IPS DF 6.9 (cell line): ENCODE measurements at places on chromosomes 12 and 14.

DNA sequence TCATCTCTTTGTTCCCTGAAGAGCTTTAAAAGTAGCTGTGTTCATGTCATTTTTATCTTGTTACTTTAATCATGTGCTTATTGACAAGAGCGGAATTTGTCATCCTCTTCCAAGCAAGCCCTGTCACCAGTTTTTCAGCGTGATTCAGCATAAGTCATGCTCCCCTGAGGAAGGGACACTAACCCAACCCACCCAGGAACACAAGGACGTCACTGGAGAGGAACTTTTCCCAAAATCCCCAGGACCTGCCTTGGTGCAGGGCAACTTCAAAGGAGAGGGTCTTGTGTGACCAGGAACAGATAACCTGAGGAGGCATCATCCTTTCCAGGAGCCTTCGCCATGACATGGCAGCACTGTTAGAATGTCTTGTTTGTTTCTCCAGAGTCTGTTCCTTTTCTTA, 107.1 kb upstream of the DIO3 start:
- no peak for DNase-seq

GRCh38 chr14:33381717-33382116, 443.0 kb downstream of the NPAS3 start:
- DNase-seq = no peak

DNA sequence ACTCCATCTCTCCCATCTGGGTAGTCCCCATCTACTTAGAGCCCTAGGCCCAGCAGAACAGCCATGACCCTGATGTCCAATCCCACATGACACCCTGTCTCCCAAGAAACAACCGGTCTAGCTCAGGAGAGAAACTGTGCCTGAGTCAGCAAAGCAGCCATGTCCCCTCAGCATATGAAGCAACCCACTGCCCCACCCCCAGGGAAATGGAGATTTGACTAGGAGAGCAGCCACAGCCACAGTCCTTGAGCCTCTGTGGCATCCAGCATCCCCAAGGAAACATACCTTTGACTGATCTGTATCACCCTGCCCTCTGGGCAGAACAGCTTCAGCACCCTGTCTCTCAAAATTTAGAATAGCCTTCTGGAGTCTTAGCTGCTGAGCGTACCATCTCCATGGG, 641.9 kb upstream of the FBXO33 start:
- DNase-seq = no peak

GRCh38 chr12:1439687-1440086, 154.7 kb downstream of the FBXL14 start:
- no peak for DNase-seq

- no peak for DNase-seq
Measured at GRCh38 chr12:3630621-3631271, 122.2 kb downstream of the CRACR2A start.

- DNase-seq = no peak
Measured at GRCh38 chr12:12099102-12099501, 28.4 kb downstream of the BCL2L14 start.

DNA sequence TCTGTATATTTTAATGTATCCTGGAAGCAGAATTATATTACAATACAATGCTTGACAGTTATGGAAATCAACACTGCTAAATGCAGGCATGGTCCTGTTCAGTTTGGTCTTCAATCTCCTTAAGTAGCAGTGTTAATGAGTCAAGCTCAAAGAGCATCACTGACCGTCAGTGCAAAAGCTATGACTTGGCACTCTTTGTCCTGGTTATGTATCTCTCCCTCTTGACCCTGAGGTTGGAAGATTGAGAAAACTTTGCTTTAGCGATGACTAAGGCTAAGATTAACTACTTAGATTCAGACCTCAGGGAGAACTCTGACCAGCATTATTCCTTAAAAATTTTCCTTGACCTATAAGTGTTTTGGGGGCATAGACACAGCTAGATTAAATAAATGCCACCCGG, 10.9 kb downstream of the CLEC7A start:
- no peak for DNase-seq

DNA sequence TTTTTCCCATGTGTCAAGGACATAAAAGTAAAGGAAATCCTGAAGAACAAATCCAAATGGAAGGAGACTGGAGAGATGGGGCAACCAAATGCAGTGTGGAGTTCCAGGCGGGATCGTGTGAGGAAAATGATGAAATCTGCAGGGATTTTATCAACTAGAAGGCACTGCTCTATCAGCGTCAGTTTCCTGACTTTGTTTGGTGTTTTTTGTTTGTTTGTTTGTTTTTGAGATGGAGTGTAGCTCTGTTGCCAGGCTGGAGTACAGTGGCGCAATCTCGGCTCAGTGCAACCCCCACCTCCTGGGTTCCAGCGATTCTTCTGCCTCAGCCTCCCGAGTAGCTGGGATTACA, 43.3 kb upstream of the GPR132 start:
- DNase-seq = no peak

DNA sequence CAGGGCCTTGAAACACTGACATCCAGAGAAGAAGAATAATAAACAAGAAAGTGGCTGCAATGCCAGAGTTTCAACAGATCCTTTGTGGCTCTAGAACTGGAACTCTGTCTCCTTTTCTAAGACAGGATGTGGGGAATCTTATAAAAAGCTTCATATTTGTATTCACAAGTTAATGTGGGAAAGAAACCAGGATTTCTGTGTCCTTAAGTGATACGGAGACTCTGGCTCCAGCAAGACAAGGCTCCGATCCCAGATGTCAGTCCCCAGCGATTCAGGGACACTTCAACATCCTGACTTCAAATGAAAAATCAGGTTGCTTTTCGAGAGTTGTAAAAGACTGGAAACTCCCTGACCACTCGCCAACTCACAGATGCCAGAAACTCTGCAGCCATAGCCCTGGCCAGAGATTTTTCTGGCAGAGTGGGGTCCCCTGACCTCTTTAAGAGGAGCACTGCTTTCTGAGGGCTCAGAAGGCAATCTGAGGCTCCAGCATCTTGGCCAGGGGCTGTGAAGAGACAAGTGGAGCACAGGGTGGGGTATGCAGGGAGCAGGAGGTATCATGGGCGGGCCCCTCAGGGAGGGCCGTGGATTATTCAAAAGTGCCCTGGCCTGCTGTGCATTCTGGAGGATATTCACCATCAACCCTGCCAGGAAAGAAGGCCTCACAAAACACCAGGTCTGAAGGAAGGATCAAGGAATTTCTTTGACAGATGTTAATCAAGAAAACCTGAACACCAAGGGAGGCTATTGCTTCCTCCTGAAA, 53.3 kb downstream of the TMX1 start:
- no peak for DNase-seq

DNA sequence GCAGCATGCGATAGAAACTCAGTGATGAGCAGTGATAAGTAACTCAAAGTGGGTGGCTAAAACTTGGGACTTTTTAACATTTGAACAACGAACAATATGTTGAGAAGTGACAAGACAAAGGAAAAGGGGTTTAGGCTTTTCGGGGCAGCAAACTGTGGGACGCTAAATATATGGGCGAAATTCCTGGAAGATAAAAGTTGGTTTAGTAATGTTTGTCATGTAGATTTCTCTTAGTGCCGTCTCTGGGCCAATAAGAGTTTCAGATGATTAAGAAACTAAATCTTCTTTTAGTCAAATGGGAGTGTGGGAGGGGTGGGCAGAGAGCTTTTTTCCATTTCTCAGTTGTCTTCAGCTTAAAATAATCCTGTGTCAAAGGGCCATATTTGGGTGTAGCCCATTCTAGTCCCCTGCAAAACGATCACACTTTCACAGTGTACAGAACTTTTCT, 41.7 kb upstream of the FUT8 start:
- DNase-seq = no peak

DNA sequence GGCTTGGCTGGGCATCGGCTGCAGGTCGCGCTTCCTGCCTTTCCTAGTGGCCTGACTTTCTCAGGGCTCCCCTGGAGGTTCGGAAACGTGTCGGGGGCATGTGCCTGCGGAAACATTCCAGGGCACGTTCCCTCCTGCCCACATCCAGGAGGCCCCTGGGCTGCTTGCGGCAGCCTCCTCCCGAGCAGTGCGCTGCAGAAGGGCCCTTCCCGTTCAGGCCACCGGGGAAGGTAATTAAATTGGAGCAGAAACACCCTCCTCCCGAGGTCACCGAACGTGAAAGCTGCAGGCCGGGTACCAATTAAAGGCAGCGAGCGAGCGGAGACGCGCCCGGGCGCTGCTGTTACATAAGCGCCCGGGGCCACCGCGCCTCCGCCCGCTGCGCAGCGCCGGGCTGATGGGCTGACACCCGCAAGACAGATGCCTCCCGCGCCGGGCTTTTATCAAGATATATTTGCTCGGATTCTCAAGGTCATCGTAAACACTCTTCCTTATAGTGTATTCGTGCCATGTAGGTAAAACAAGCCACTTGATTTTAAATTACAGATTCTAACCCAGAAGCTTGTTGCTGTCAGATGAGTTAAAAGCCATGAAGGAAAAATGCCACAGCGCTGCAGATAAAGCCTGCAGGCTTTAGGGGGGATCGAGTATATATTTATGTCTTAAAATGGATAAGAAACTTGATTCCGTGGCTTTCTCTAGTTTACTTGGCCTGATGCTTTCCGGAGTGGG, 31.4 kb downstream of the SSPN start:
- DNase-seq = peak; percentile 18

DNA sequence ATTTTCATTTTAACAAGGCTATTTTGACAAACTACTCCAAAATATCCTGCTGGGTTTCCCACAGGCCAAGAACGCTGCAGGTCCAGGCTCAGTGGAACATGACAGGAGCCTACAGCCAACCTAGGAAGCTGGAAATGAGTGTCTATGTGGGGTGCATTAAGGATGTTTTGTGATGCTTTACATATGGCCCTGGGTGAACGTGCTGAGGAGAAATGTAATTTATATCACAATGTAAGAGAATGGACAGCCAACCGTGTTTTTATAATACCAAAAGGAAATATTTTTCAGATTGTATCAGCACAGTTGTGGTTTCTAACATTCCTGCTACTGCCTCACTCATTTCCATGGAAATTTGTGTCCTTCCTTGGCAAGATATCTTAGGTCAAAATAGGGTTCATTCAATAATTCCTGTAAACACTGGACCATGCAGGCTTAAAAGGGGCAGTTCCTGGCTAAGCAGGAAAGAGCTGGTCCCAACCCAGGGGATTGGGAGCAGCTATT, 51.5 kb downstream of the ST8SIA1 start:
- DNase-seq = no peak

GRCh38 chr12:85385406-85385805, 105.4 kb downstream of the ALX1 start:
- no peak for DNase-seq

- no peak for DNase-seq
Measured at GRCh38 chr12:121489874-121490273, 90.0 kb downstream of the RNF34 start.

GRCh38 chr14:103348154-103348553, 14.1 kb downstream of the EIF5 start:
- DNase-seq = no peak

DNA sequence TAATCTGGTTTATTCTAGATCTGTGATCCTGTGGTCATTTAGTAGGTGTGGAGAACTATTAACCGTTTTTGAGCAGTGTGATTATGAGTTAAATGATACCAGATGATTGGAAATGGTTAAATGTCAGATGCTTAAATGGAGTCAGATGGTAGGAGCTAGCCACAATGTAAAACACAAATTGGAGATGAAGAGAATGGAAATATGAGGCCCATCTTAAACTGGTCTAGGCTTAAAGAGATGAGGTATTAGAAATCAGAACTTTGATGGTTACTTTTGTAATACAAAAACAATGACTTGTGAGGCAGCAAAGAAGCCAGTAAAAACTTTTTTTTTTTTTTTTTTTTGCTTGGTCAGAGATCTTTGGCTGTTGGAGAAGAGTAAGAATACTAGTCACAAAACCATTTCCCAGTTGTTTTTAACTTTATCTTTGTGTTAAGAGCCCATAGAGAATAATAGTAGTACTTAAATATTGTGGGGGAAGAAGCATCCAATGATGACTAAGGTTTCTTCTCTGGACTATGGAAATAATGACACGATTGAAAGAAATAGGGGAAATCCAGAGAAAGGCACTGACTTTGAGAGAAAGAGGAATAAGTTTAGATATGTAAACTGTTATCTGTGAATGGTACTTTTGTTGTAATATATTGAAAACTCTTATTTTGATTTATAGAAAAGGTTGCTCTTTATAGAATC, 95.9 kb downstream of the WNK1 start:
- no peak for DNase-seq

- no peak for DNase-seq
Measured at GRCh38 chr12:123903301-123904065, 69.1 kb downstream of the CCDC92 start.

DNA sequence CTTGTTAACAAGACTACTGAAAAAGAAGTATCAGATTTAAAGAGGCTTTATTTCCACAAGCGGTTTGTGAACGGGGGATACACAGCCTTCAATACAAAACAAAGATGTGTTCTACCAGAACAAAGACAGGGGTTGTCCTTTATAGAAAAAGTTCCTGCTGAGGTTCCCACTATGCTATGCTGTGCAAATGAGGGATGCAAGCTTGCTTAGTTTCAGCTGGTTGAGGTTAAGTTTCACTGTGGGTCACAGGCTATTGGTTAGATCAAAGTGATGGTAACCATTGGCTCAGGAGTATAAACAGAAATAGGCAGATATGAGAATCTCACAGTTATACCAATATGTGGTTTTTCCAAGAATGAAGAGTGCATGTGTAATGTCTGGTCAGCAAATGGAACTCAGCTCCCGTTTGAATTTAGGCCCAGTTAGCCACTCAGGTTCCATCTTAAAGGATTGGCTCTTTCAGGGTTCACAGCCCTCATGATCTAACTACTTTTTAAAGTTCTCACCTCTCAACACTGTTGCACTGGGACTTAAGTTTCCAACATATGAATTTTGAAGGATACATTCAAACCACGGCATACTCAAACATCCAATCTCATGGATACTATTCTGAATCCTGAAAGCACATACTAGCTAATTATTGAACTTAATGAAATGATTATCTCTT, 215.4 kb upstream of the DCN start:
- no peak for DNase-seq

- DNase-seq = no peak
Measured at GRCh38 chr12:127589541-127589940, 677.4 kb upstream of the TMEM132C start.

- no peak for DNase-seq
Measured at GRCh38 chr14:32561520-32561919, 232.4 kb downstream of the AKAP6 start.

GRCh38 chr12:26205941-26206340, 10.6 kb downstream of the SSPN start:
- DNase-seq = no peak

DNA sequence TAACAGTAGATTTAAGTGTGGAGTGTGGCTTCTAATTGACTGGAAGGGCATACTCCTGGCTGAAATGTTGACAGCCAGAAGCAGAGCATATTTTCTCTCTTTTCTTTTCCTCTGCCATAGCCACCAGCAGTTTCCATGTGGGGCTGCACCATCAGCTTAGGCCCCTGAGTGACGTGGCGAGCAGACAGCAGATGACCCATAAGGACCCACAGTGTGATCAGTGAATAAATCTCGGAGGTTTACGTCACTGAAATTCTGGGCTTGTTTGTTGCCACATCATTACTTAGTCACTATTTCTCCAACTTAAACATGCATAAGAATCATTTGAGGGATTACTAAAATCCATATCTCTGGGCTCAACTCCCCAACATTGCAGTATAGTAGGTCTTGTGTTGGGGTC, 549.7 kb upstream of the TMEM132C start:
- no peak for DNase-seq

- DNase-seq = no peak
Measured at GRCh38 chr12:30797689-30798088, 42.9 kb upstream of the CAPRIN2 start.

- no peak for DNase-seq
Measured at GRCh38 chr14:51596488-51597117, 55.1 kb upstream of the FRMD6 start.

- DNase-seq = no peak
Measured at GRCh38 chr12:54868690-54869089, 14.4 kb downstream of the MUCL1 start.

- no peak for DNase-seq
Measured at GRCh38 chr12:123089631-123090353, 61.1 kb downstream of the PITPNM2 start.
